ENCODE measurements at places on chromosomes 13 and 19.
A peak's percentile ranks its signal among the peaks of the same experiment; 100 is the strongest.

DNA sequence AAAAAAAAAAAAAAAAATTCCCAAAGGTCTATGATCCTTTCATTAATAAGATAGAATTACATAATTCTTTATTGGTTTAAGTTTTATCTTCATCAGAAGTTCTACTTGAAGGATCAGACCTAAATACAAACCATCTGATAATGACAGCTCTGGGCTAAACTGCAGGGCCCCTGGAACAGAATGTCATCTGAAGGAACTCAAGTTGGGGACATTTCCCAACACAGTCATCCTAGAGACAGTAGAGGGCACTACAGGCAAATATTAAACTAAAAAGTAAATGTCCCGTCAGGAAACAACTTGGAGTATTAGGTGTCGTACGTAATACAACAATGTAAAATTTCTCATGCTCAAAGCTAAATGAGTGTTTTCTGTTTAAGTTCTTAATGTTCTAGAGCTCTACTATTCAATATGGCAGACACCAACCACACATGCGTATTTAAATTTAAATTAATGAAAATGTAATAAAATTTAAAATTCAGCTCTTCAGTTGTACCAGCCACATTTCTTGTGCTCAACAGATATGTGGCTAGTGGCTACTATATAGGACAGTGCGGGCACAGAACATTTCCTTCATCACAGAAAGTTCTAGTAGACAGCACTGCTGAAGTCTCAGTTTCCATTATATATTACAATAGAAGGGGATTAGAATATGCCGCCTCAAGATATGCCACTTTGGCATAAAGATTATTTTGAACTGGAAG, 21.8 kb upstream of the NAXD start:
- no peaks in the 10 kb centered on the region for H3K27me3 ChIP-seq
- no peaks in the 10 kb centered on the region for H3K36me3 ChIP-seq
- peaks cover 3% of the 10 kb centered on the region for H3K4me1 ChIP-seq
- no peak overlapping the region for H3K4me3 ChIP-seq
- no peak overlapping the region for H3K27ac ChIP-seq

GRCh38 chr13:66036024-66036614, 1194.0 kb downstream of the PCDH9 start:
- DNase-seq: no peak
- H3K36me3 ChIP-seq: no peaks in the 10 kb centered on the region
- no peak overlapping the region for H3K4me3 ChIP-seq
- no peak overlapping the region for H3K27ac ChIP-seq
- no peaks in the 10 kb centered on the region for H3K4me1 ChIP-seq
- H3K27me3 ChIP-seq: no peaks in the 10 kb centered on the region

DNA sequence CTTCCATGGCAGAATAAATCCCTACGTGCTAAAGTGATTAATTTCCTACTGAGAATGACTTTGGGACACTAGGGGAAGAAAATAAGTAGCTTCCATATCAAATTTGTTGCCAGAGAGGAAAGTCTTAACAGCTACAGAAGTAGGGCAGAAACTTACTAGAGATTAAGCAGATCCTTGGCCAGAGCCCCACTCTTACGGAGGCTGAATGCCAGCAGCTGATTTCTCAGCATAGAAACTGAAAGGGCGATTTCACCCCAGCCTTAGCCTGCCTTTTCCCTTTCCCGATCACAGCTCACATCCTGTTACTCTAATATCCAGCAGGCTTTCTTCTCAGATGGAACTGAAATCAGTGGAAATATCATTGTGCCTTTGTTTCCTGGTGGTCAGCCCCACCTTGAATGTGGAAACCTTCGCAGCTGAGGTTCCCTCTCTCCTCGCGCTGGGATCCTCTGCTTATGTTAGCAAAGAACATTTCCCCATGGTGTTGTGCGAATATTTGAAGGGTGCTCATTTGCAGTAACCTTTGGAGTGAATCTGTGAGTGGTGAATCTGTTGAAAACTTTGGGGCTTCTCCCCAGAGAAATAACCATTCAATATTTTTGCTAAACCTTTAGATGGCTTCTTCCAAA, 8.4 kb downstream of the FAM124A start:
- H3K27ac ChIP-seq: no peak overlapping the region
- H3K4me3 ChIP-seq: no peak overlapping the region
- no peaks in the 10 kb centered on the region for H3K36me3 ChIP-seq
- no peaks in the 10 kb centered on the region for H3K4me1 ChIP-seq
- H3K27me3 ChIP-seq: no peaks in the 10 kb centered on the region

DNA sequence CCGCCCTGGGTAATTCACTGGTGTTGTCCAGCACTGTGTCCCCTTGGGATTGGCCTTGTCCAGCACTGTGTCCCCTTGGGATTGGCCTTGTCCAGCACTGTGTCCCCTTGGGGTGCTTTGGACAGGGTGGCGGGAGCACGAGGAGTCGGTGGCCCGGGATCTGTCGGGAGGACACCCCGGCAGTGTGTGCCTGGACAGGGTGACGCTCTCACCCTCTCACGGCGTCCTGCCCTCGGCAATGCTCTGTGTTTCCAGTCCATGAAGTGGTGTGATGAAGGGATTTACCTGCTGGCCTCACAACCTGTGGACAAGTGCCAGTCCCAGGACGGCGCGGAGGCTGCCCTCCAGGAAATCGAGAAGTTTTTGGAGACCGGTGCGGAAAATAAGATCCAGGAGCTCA, 29.9 kb upstream of the F7 start:
- DNase-seq: no peak
- no peak overlapping the region for H3K27ac ChIP-seq
- no peaks in the 10 kb centered on the region for H3K4me1 ChIP-seq
- H3K4me3 ChIP-seq: no peak overlapping the region
- no peaks in the 10 kb centered on the region for H3K36me3 ChIP-seq

DNA sequence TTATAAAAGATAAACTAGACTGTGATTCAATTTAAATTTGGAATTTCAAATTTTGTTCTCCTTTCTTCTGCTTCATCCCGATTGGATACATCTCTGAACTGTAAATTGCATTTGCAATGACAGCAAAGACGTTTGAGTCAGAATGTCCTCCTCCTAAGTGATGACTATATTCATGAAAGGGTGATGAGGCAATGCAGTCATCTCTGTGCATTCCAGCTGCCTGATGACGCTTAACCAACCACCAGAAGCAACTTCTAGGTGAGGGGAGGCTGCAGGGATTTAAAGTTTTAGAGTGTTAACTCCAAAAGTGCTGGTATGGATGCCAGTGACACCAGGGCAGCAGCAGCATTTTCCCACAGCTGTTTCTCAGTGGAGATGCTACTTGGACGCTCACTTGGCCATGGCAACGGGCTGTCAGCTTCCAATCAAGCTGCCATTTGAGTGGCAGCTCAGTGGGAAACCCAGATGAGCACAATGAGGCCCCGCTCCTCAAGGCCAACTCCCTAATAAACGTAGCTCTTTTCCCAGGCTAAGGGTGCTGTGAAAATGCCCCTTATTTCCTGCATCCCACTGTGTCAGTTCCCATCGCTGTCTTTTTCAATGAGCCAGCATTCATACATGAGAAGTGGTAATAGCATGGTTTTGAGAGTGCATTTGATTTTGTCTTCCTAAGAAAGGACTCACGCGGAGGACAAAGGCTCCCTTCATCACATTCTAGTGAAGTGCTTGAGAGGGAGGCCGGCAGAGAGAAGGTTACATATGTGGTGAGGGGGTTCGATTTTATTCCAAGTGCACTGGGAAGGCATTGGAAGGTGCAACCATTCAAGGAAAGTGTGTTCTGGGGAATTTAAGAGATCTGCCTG, 45.2 kb upstream of the AMER2 start:
- H3K4me3 ChIP-seq: no peak overlapping the region
- DNase-seq: no peak
- no peaks in the 10 kb centered on the region for H3K36me3 ChIP-seq
- H3K27ac ChIP-seq: no peak overlapping the region

DNA sequence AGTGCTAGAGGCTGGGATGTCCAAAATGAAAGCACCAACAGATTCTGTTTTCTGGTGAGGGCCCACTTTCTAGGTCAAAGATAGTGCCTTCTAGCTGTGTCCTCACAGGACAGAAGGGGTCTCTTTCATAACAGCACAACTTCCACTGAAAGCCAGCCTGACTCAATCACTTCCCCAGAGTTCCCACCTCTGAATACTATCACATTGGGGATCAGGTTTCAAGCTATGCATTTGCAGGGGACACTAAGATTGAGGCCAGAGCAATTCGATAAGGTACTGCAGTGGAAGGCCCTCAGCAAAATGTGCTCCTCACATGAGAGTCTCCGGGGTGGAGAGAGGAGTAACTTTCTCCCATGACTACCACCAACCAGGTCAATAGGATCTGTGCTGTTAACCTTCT, 1501.5 kb downstream of the EFNB2 start:
- no peak overlapping the region for H3K4me3 ChIP-seq

DNA sequence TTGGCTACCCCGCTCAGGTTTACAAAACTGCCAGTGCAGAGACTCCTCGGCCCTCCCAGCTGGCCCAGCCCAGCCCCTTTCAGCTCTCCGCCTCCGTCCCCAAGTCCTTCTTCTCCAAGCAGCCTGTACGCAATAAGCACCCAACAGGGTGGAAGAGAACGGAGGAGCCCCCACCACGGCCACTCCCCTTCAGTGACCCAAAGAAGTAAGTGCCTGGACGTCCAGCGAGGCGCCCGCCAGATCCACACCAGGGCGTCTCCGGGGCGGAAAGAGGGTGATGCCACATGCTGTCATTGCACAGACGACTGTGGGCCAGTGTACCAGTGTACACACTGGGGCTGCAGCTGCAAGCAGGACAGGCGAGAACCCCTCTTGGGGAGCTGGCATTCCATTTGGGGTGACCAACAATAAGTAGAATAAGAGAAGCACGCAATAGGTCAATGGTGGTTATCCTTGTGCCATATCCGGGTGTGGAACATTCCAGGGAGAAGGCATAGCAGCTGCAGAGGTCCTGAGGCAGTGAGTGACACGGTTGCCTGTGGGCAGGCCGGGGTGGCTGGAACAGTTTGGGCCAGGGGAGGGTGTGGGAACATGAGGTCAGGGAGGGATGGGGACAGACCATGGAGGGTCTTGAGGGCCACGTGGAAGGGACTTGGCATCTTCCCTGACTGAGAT, 41.3 kb downstream of the DPF1 start:
- H3K27me3 ChIP-seq: no peaks in the 10 kb centered on the region

GRCh38 chr13:42047561-42048341, 697 bp upstream of the DGKH start:
- no peak for DNase-seq
- no peak overlapping the region for H3K27ac ChIP-seq
- H3K4me3 ChIP-seq: peak overlapping the region; percentile 66
- H3K36me3 ChIP-seq: no peaks in the 10 kb centered on the region
- H3K4me1 ChIP-seq: no peaks in the 10 kb centered on the region
- no peaks in the 10 kb centered on the region for H3K27me3 ChIP-seq

DNA sequence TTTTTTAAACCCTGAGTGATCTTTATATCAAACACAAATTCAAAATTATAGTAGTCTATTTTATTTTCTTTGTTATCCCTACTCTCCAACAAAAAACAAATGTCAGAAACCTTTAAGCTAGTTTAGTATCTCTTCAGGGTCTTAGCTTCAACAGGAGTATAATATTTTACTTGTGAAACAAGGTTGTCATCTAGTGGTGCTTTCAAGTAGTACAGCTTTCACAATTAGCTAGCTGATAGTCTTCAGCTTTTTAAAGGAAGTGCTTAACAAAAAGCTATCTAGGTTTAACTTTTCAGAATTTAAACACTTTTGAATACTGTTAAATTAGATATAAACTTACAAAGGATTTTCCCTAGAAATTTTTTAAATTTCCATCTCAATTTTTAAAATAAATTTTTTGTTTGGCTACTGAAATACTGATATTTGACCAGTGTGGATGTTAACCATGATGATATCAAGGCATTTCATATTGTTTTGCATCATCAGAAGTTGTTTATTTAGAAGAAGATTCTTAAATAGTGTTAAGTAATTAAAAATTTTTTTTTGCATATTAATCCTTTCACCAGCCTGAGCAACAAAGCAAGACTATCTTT, 34.2 kb downstream of the TDRD3 start:
- H3K27me3 ChIP-seq: no peaks in the 10 kb centered on the region
- no peak overlapping the region for H3K27ac ChIP-seq
- H3K36me3 ChIP-seq: no peaks in the 10 kb centered on the region
- no peak overlapping the region for H3K4me3 ChIP-seq

- H3K4me3 ChIP-seq: 0 out of 2 replicates have a peak overlapping the region, but pooled peaks have one; percentile 86
- peaks cover 28% of the 10 kb centered on the region for H3K4me1 ChIP-seq
- no peak overlapping the region for H3K27ac ChIP-seq
- H3K36me3 ChIP-seq: peaks cover 50% of the 10 kb centered on the region
Observed at GRCh38 chr19:54203151-54203611, 2.5 kb downstream of the RPS9 start.
